ENCODE measurements at places on chromosomes 7 and 10. TPM values are rescaled to one million over a fixed set of nuclear protein-coding genes. Genes with fewer than 3 reads are reported as not detected.

DNA sequence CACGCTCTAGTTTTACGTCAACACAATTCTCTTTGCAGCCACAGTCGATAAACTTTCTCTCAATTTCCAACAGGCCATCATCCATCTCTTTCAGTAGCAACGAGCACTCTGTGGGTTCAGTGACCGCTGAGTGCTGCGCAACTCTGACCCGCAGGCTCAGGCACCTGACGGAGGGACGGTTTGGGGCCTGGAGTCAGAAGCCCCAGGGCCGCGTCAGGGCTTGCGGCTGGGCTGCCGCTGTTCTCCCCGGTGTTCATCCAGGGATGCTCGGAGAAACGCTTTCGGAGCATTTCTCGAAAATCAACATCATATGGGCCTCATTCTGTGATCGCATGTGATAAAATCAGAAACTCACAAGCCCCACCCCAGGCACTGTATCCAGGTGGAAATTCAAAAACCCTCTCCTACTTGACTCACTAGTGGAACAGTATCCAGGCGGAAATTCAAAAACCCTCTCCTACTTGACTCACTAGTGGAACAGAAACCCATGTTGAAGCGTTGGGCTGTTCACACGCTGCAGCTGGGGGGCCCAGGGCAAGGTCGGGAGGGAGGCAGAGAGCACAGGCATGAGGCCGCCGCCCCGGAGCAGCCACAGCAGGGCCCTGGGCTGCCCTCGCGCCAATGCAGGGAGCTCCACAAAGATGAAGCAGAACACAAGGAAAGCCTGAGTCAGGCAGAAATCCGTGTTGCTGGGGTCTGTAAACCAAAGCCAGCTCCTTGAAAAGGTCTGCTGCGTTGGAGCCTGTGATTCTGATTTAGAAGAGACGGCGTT lies 73.3 kb upstream of the NKX6-2 start:
- H3K4me3 ChIP-seq: no peak overlapping the region
- no peaks in the 10 kb centered on the region for H3K27me3 ChIP-seq
- DNase-seq: peak; percentile 8
- H3K36me3 ChIP-seq: no peaks in the 10 kb centered on the region

DNA sequence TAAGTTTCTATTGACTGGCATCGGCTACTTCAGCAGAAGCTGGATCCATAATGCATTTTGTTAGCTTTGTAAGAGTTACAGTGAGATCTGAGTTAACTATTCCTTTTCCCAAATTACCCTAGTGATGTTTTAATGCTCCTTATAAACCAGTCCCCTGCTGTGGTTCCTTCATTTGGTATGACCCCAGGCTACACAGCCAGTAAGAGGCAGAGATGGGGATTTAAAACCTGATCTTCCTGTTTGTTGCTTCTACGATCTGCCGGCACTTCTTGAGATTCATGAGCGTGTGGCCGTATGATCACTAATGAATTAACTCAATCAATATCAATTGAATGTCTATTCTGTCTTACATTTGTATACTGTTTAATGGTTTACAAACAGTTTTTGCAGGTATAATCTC lies 86.1 kb downstream of the CACNB2 start:
- no peak for DNase-seq
- H3K4me3 ChIP-seq: no peak overlapping the region
- H3K27me3 ChIP-seq: no peaks in the 10 kb centered on the region
- no peak overlapping the region for H3K27ac ChIP-seq

- H3K27ac ChIP-seq: no peak overlapping the region
- no peaks in the 10 kb centered on the region for H3K27me3 ChIP-seq
- peaks cover 51% of the 10 kb centered on the region for H3K36me3 ChIP-seq
Measured at GRCh38 chr7:132542895-132543294, 33.4 kb downstream of the PLXNA4 start.

GRCh38 chr10:58225654-58226053 lies 42.0 kb downstream of the IPMK start:
- H3K4me1 ChIP-seq: peaks cover 1% of the 10 kb centered on the region
- H3K4me3 ChIP-seq: no peak overlapping the region
- no peak overlapping the region for H3K27ac ChIP-seq

GRCh38 chr7:158740657-158741293 lies 36.2 kb upstream of the NCAPG2 start:
- peak overlapping the region; percentile 5 for H3K27ac ChIP-seq
- no peak overlapping the region for H3K4me3 ChIP-seq
- H3K4me1 ChIP-seq: peaks cover 7% of the 10 kb centered on the region
- no peak for DNase-seq

DNA sequence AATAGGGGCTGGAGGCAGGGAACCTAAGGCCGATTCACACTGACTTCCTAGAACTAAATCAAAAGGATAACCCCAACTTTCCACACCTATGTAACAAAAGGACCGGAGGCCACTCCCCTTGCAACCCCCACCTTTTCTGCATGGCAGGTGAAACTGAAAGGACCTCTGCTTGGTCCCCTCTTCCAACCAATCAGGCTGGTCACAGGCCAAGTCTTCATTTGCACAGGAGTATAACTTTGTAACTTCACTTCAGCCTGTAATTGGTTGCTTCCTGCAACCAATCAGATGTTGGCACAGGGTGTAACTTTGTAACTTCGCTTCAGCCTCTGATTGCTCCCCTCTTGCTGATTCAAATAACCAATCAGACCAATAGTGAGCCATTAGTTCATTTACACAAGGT lies 190.0 kb downstream of the FAM107B start:
- peak overlapping the region; percentile 94 for H3K27ac ChIP-seq
- peaks cover 84% of the 10 kb centered on the region for H3K4me1 ChIP-seq
- H3K36me3 ChIP-seq: peaks cover 23% of the 10 kb centered on the region

- H3K27ac ChIP-seq: no peak overlapping the region
- no peak for DNase-seq
- no peaks in the 10 kb centered on the region for H3K4me1 ChIP-seq
- H3K4me3 ChIP-seq: no peak overlapping the region
Measured at GRCh38 chr7:43785420-43785819, 26.9 kb downstream of the BLVRA start.

- DNase-seq: no peak
- no peak overlapping the region for H3K27ac ChIP-seq
- H3K36me3 ChIP-seq: no peaks in the 10 kb centered on the region
- no peak overlapping the region for H3K4me3 ChIP-seq
- no peaks in the 10 kb centered on the region for H3K4me1 ChIP-seq
Measured at GRCh38 chr7:137661634-137662033, 185.1 kb downstream of the DGKI start.

GRCh38 chr10:132802694-132803320 lies 16.9 kb upstream of the NKX6-2 start:
- H3K4me3 ChIP-seq: no peak overlapping the region
- no peak for DNase-seq
- H3K4me1 ChIP-seq: no peaks in the 10 kb centered on the region
- no peak overlapping the region for H3K27ac ChIP-seq

DNA sequence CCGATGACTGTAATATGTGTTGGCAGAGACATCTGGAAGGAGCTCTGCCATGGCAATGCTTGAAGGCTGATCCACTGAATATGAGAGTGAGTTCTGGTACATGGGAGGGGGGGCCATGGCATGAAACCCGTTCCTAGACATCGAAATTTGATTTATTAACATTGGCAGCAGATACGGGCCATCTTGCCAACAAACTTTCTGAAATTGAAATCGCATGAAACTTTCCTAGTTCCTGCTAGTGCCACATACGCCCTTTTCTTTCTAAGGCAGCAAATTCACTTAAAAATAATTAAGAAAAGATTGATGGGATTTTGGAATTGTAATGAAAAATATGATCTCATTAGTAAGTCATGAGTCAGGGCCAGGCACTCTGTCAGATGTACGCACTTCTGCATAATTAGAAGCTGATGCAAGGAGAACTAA lies 91.8 kb upstream of the KMT2C start:
- H3K27ac ChIP-seq: no peak overlapping the region
- no peak for DNase-seq
- no peak overlapping the region for H3K4me3 ChIP-seq
- H3K4me1 ChIP-seq: no peaks in the 10 kb centered on the region

DNA sequence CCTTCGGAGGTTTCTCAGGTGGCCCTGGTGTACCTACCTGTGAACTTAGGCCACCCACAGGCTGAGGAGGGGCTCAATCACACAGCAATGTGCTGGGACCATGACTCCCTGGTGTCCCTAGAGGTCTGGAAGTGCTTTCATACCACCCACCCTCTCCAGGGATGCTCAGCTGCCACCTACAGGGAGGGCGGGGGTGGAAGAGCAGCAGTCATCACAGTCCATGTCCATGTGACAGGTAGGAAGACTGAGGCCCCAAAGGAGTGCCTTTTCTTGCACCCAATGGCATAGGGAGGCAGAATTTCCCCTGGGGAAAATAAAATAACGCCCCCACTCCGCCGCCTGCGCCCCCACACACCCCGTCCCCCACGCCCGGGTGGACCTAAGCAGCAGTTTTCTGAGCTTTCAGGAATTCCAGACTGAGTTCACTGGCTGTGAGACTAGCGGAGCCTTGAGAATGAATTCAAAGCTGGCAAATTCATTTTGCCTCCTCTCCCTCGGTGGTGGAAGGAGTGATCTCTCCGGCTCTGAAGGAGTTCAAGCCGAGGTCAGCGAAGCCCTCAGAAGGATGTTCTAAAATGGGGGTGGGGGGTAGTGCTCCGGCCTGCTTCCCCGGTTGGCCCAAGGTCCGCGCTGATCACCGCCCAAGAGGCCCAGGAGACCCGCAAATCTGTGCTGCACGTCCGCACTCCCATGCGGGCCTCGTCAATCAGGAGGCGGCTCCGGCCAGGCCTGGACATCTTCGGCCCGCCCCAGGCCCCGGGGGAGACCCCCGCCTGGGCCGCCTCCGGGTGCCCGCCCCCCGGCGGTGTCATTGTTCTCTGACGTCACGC lies 2.1 kb upstream of the ZMIZ1 start:
- H3K4me3 ChIP-seq: peak overlapping the region; percentile 53
- DNase-seq: no peak
- H3K27ac ChIP-seq: no peak overlapping the region
- peaks cover 9% of the 10 kb centered on the region for H3K27me3 ChIP-seq
- peaks cover 30% of the 10 kb centered on the region for H3K4me1 ChIP-seq
- H3K36me3 ChIP-seq: peaks cover 2% of the 10 kb centered on the region

GRCh38 chr10:67697724-67698131 lies 1.7 kb upstream of the CTNNA3 start:
- no peaks in the 10 kb centered on the region for H3K4me1 ChIP-seq
- H3K27ac ChIP-seq: no peak overlapping the region
- H3K4me3 ChIP-seq: no peak overlapping the region
- H3K27me3 ChIP-seq: peaks cover 32% of the 10 kb centered on the region
- no peaks in the 10 kb centered on the region for H3K36me3 ChIP-seq

DNA sequence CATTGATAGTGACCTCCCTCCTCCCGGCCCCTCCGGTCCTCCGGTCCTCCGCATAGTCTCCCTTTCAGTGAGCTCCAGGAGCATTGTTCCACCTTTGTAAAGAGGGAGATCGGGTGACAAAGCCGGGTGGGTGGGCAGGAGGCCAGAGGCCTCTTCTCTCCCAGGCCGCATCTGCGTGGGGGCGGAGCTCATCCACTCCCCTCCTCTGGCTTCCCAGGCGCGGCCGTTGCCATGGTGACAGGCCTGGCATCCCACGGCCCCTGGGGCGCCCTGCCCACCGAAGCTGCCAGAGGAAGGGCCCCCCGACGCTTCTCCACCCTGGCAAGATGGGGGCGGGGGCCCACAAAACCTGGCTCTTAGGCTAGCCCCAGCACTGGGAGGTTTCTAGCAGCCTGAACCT lies 4.4 kb upstream of the FZD9 start:
- H3K27me3 ChIP-seq: peaks cover 17% of the 10 kb centered on the region
- no peak for DNase-seq
- H3K27ac ChIP-seq: no peak overlapping the region
- peaks cover 1% of the 10 kb centered on the region for H3K4me1 ChIP-seq
- no peaks in the 10 kb centered on the region for H3K36me3 ChIP-seq

DNA sequence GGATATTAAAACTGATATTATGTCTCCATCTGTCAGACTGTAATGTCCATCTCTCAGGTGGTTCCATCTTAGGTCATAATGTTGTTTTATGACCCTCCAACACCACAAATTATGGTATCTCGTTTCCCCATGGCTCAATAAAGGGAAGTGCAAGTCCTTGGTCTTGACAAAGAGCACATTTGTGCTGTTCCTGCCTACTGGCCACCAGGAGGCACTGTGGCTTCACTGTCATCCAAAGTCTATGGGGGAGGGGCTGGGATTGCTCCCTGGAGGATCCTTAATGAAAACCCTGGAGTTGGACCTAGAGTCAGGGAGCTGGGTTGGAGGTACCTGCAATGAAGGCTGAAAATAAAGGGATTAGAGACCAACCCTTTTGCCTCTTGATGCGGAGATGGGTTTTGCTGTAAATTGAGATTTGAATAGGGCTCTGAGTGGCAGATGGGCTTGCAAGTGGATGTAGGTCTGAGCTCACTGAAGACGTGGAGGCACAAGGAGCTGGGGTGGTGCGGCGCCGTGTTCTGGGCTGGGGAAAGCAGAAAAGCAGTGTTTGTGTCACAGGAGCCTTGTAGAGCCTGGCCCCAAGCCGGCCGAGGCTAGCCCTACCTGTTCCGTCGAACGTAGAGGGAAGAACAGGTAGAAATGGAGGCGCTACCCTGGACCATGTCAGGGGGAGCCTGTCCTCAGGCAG lies 180.5 kb upstream of the PRSS58 start:
- peaks cover 48% of the 10 kb centered on the region for H3K4me1 ChIP-seq
- no peaks in the 10 kb centered on the region for H3K27me3 ChIP-seq
- DNase-seq: peak; percentile 37
- H3K4me3 ChIP-seq: no peak overlapping the region
- no peak overlapping the region for H3K27ac ChIP-seq

GRCh38 chr7:104196161-104196560 lies 11.7 kb downstream of the ORC5 start:
- H3K36me3 ChIP-seq: peaks cover 78% of the 10 kb centered on the region
- H3K27ac ChIP-seq: peak overlapping the region; percentile 65
- H3K4me3 ChIP-seq: peak overlapping the region; percentile 25
- H3K4me1 ChIP-seq: peaks cover 10% of the 10 kb centered on the region

DNA sequence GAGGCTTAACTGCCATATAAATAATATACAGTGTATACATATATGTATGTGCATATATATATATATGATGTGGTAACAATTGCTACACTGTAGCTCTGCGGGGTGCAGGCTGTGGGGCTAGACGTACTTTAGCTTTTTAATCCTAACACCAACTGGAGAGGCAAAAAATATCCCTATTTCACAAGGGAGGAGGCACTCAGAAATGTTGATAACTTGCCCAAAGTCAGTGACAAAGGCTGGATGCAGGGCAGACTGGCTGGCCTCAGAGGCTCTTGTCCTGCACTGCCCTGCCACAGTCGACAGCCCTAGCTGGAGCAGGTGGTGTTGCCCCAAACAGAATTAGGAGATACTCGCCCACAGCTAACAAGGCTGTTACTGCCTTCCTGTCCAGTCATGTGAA lies 1.5 kb upstream of the RELN start:
- no peak for DNase-seq
- H3K36me3 ChIP-seq: peaks cover 2% of the 10 kb centered on the region
- H3K27me3 ChIP-seq: peaks cover 43% of the 10 kb centered on the region
- H3K4me1 ChIP-seq: peaks cover 6% of the 10 kb centered on the region
- H3K4me3 ChIP-seq: no peak overlapping the region

- H3K4me3 ChIP-seq: no peak overlapping the region
- no peak for DNase-seq
- H3K27ac ChIP-seq: no peak overlapping the region
- H3K4me1 ChIP-seq: peaks cover 13% of the 10 kb centered on the region
Measured at GRCh38 chr10:124966008-124966407, 24.1 kb downstream of the ZRANB1 start.

- no peaks in the 10 kb centered on the region for H3K4me1 ChIP-seq
- no peak for DNase-seq
- no peak overlapping the region for H3K4me3 ChIP-seq
Measured at GRCh38 chr7:21624320-21624719, 81.5 kb downstream of the DNAH11 start.

Gene CALML3
- total RNA-seq: not detected

Gene FAS
- total RNA-seq: 47.2 TPM

Gene SFRP4
- not detected for total RNA-seq

Gene NEUROG3
- total RNA-seq: 0.22 TPM

Gene IKZF5
- 18.5 TPM for total RNA-seq

Gene RASSF4
- 3.0 TPM for total RNA-seq
